Anterior cingulate cortex (tissue), 58 donors: ENCODE measurements at places on chromosomes 7 and 10.

GRCh38 chr10:13633689-13634088, 46.9 kb downstream of the PRPF18 start:
- peak; percentile 29 for DNase-seq

DNA sequence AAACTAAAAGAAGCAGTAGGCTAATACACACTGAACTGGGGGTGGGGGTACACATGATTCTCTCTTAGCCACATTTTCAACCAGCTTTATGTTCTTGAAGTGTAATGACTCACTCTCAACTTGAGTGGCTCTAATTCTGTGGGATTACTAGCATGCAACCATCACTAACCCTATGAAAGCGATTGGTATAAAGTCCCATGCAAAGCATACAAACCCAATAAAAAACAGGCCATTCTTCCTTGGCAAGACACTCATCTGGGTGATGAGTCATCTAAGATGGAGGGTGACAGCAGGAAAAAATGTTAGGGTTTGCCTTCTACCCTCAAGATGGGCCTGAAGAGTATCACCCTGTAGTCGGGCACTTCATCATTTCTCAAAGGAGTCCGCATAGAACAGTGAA, 14.9 kb upstream of the PON3 start:
- DNase-seq: no peak

DNA sequence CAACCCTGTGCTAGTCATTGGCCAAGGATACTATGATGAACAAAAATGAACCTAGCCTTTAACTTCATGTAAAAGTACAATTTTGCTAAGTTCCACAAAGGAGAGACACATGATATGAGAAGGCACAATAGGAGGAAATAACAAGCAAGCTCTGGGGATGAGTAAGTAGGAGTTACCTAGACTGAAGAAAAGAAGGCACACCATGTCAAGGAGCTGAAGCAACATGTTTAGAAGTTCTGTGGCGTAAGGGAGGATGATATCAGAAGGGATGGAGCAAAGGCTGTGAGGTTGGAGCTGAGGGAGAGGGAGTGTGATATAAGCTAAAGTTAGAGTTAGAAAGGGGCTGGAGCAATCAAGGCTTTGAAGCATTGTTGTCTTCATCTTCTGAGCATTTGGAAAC, 25.6 kb downstream of the KIFBP start:
- no peak for DNase-seq

GRCh38 chr7:133568544-133568943, 315.7 kb downstream of the EXOC4 start:
- no peak for DNase-seq

DNA sequence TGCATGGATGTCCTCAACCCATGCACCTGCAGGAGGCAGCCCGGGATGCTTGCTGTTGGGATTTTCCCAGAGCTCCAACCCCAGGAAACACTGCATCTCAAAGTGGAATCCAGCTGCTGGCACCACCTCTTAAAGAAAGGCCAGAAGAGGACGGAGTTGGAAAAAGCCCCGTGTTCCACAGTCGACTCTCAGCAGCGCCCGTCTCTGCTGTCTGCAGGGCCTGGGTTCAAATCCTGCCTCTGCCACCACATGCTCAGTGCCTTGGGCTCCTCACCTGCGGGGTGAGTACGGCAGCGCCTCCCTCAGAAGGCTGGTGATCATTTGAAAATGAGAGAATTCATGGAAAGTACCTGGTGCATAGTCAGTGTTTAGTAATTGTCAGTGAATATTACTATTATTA, 65.6 kb upstream of the ZNF716 start:
- no peak for DNase-seq

DNA sequence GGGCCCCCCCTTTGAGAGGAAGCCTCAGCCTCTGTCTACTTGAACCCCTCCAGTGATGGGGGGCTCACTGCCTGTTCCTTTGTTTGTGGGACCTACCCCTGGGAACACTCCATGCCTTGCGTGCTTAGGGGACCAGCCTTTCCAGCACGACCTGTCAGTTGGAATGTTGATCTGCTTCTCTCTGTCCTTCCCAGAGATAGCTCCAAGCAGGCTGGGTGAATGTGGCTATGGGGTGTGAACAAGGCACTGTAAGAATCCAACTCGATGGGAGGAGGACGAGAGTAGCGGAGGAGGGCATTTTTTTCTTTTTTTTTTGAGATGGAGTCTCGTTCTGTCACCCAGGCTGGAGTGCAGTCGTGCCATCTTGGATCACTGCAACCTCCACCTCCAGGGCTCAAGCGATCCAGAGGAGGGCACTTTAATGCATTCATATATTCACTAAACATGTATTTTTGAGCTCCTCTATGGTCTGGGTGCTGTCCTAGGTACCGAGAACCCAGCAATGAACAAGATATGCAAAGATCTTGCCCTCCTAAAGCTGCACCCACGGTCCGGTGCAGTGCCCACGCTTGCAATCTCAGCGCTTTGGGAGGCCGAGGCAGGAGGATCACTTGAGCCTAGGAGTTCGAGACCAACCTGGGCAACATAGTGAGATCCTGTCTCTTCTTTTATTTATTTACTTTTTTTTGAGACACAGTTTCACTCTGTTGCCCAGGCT, 8.5 kb downstream of the CLIP2 start:
- DNase-seq: no peak

DNA sequence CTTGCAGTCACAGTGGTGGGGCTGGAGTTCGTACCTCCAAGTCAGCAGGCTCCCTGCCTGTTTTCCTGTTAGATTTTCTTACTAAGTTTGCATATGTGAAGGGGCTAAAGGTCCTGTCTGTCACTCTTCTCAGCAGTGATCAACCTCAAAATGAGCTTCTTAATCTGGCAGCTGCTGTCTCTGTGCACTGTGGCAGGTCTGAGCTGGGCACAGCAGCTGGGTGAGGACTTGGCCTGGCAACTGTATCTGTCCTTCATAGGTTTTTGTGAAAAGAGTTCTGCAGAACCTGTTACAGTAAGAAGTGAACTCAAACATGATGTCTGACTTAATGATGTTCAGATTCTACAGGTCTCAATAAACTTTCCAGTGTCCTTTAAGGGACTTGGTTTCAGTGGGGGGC, 31.3 kb upstream of the GJD4 start:
- no peak for DNase-seq

DNA sequence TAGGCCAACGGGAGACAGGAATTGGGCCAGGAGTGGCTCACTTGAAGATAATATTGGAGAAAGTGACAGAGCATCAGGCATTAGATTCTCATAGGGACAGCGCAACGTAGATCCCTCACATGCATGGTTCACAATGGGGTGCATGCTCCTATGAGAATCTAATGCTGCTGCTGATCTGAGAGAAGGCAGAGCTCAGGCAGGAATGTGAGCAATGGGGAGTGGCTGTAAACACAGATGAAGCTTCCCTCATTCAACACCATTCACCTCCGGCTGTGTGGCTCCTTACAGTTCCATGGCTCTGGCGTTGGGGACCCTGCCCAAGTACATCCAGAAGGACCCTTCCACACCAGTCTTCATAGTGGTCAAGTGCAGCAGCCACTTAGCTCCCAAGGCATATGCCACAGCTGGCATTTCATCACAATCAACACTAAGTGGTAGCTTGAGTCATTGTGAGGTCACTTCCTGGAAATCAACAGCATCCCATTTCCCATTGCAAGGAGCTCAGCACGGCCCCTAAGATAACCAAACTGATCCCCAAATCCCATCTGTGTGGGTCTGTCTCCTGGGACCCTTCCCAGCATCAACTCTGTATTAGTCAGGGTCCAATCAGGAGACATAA, 174.5 kb downstream of the TPST1 start:
- DNase-seq: no peak

DNA sequence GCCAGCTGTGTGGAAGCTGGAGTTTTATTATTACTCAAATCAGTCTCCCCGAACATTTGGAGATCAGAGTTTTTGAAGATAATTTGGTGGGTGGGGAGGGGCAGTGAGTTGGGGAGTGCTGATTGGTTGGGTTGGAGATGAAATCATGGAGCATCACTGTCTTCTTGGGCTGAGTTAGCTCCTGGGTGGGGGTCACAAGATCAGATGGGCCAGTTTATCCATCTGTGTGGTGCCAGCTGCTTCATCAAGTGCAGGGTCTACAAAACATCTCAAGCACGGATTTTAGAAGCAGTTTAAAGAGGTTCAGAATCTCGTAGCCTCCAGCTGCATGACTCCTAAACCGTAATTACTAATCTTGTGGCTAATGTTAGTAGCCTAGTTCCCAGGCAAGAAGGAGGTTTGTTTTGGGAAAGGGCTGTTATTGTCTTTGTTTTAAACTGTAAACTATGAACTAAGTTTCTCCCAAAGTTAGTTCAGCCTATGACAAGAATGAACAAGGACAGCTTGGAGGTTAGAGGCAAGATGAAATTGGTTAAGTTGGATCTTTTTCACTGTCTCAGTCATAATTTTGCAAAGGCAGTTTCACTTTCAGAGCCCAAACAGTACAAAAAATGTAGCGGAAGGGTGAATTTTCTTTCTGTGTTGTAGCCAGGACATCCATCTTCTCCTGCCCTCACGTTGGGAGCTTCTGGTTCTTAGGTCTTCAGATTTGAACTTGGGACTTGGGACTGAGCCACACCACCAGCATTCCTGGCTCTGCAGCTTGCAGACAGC, 43.1 kb downstream of the KLF6 start:
- DNase-seq: no peak

DNA sequence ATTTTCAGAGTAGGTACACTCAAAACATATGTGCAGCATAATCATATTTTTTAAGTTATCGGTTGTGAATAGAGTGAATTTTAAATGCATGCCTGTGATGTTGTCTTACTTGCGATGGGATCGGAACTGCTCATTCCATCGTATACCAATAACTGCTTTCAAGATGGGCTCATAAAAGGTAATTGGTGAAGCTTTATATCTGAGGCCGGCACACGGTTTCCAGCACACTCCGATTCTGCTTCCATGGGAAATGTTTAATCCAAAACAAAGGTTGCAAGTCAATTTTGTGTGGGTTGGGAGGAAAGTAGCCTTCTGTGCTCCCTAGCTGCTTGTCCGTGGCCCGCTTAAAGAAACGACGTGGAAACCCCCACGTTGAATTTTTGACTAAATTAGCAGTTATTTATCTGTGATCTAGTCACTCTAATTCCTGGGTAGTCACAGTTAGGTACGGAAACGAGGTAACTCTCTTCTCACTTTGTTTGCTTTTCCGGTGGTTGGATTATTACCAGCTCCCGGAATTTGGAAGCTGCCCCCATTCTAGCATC, 10.1 kb upstream of the CELF2 start:
- no peak for DNase-seq

GRCh38 chr10:19111501-19112267, 63.1 kb downstream of the MALRD1 start:
- DNase-seq: no peak

- no peak for DNase-seq
These were observed 11.0 kb downstream of the GHRHR start for GRCh38 chr7:30974605-30975255.

DNA sequence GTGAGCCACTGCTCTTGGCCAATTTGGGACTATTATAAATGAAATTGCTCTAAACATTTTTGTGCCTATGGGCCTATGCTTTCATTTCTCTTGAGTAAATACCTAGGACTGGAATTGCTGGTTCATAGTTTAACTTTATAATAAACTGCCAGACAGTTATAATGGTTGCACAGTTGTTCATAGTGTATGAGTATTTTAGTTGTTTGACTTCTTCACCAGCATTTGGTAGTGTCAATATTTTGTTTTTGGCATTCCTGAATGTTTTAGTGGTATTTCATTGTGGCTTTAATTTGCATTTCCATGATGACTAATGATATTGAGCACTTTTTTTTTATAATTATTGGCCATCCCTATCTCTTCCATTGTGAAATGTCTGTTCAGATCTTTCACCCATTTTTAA, 29.5 kb downstream of the PLEKHA8 start:
- DNase-seq: no peak

- DNase-seq: no peak
These were observed 449.0 kb downstream of the ETV1 start for GRCh38 chr7:13540429-13540828.

DNA sequence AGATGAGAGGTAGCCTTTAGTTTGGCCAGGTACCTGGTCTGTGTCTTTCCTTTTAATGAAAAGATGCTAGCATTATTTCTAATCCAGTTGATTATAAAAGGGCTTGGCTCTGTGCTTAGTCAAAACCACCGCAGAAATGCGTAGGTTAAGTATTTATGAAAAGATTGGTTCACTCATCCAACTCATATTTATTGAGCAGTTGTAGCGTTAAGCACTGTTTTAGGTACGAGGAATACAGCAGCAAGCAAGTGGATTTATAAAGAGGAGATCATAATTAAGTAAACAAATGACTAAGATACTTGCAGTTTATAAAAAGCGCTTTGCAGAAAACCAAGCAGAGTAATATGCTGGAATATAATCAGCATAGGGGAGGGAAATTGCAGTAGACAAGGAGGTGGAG, 129.8 kb downstream of the PPP1R17 start:
- no peak for DNase-seq

GRCh38 chr7:120645966-120646365, 212.0 kb downstream of the TSPAN12 start:
- DNase-seq: no peak

DNA sequence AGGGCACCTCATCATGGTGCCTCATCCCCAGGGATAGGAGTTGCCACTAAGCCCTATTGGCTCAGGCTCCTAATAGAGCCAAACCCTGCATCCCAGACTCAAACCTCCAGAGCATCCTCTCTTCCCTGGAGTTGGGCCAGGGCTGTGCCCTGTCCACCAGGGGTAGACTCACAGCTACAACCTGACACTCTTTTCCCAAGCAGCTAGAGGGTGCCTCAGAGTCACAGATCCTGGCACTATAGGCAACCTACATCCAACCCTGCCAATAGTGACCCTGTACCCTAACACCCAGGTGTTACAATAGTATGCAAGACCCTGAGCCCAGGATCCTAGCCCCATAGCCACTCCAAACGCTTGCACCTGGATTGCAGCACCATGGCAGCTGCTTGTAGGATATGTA, 64.0 kb upstream of the PLA2G12B start:
- no peak for DNase-seq

GRCh38 chr7:6650521-6651011, 13.4 kb downstream of the ZNF316 start:
- no peak for DNase-seq

GRCh38 chr7:2720024-2720423, 32.0 kb downstream of the AMZ1 start:
- DNase-seq: peak; percentile 20

GRCh38 chr7:44147026-44147991, 6.2 kb upstream of the MYL7 start:
- DNase-seq: no peak

DNA sequence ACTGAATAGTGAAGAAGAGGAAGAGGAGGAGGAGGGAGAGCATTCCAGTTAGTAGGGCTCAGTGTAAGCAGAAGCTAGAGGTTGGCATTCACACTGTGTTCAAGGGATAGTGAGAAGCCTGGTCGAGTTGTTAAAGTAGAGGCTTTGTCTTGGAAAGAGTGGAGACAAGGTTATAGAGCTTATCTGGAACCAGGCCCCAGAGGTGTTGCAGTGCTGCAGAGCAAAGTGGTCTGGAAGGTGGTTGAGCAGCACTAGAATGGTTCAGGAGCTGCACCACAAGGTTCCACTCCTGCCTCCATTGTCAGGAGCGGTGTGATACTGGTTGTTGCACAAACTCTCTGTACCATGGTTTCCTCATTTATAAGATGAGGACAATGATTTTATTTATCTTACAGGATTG, 8.8 kb upstream of the PCGF5 start:
- DNase-seq: no peak
